ENCODE measurements at places on chromosomes 11 and 22.
A peak's percentile ranks its signal among the peaks of the same experiment; 100 is the strongest.

DNA sequence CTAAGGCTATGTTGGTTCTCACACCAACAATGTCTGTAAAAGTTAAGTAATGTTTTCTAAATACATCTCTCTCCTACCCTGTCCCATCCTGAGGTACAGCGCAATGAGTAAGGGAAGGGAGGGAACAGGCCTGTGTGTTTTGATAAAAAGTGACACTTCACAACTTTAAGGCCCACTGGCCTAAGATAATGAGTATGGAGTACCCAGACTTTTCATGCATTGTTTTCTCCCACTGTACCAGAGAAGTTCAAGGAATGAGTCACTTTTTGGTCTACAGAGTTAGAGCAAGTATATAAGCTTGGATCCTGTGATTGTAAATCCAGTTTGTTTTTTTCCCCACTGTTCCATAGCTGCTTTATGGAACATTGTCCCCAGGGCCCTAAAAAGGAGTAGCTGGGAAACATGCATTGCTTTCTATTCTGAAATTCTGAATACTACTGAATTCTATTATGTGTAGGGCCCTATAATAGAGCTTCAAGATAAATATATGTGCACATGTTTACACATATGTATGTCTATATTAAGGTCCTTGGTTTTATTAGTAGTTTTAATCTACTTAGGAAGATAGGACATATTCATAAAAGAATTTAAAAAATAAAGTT lies 29.8 kb downstream of the KCNE3 start:
- no peak for DNase-seq

GRCh38 chr11:96173906-96174305 lies 169.1 kb downstream of the MAML2 start:
- no peak for DNase-seq

DNA sequence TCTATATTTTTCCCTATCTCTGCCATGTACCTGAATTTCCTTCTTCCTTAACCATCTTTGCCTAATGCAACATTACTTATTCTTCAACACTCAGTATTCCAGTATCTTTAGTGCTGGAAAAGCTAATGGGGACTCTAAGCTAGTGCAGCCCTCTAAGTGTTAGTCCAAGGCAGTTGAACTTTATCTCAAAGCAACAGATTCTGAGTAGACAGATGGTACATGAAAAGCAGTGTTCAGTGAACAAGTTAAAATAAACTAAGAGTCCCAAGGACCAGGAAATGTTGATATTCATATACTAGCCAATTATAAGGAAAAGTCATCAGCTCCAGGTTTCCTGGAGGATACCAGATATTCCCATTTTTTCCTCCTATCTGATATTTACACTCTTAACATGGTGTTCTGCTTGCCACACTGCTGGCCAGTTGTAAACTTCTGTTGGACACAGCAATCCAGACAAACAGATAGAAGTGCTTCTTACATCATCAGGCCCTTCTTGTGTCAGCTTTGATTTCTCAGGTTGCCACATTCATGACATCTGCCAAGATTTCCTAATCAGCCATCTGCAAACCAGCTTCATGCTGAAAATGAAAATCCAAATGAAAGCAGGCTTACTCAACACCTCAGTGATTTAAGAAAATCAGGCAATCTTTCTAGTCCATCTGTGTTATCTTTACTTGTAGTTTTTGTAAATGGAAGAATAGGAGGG lies 255.9 kb upstream of the POU2AF2 start:
- DNase-seq: no peak

- no peak for DNase-seq
Observed at GRCh38 chr11:26043665-26044064, 288.3 kb upstream of the ANO3 start.

DNA sequence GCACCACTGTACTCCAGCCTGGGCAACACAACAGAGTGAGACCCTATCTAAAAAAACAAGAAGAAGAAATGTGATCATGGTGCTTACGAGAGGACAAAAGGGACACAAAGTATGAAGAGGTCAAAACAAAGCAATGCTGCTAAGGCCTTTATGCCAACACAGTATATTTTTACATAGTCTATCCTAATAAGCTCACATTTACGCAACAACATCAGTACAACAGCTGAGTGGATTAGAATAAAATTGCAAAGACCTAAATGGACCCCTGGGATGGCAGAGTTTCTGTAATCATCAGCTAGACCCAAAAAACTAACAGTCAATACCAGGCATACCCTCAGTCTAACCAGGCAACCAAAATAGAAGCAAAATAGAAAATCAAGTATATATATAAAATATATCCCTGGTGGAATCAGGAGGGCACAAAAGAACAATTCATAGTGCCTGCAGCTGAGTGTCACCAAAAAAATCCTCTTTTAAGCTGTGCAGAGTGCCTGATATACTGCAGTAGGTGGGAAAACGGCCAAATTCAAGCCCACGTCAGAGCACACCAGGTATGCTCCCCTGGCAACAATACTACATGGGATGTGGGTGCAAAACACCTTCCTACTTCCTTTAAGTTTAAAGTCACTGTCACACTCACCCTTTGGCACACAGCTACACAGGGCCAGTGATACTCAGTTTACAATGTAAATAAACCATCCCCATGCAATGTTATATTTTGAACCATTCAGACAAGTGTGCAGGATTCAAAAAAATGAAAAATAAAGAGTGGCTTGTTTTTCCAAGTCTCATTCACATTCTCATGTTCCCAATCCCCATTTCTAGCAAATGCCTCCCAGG lies 57.8 kb downstream of the RBFOX2 start:
- DNase-seq: no peak

DNA sequence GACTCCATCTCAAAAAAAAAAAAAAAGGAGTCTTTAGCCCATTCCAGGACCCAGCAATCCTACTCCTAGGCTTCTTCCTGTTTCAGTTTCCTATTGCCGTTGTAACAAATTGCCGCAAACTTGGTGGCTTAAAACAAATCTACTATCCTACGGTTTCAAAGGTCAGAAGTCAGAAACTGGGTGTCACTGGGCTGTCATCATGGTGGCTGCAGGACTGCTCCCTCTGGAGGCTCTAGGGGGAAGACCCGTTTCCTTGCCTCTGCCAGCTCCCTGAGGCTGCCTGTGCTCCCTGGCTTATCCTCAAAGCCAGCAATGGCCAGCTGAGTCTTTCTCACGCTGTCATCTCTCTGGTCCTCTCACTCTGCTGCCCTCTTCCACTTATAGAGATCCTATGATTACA lies 8.7 kb upstream of the DAGLA start:
- DNase-seq: no peak

DNA sequence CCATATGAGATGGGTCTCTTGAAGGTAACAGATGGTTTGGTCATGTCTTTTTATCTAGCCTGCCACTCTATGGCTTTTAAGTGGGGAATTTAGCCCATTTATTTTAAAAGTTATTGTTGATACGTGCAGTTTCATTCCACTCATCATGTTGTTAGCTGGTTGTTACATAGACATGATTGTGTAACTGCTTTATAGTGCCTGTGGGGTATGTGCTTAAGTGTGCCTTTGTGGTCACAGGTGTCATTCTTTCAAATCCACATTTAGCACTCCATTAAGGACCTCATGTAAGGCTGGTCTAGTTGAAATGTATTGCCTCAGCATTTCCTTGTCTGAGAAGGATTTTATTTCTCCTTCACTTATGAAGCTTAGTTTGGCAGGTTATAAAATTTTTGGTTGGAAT lies 263.8 kb upstream of the LUZP2 start:
- DNase-seq: no peak

DNA sequence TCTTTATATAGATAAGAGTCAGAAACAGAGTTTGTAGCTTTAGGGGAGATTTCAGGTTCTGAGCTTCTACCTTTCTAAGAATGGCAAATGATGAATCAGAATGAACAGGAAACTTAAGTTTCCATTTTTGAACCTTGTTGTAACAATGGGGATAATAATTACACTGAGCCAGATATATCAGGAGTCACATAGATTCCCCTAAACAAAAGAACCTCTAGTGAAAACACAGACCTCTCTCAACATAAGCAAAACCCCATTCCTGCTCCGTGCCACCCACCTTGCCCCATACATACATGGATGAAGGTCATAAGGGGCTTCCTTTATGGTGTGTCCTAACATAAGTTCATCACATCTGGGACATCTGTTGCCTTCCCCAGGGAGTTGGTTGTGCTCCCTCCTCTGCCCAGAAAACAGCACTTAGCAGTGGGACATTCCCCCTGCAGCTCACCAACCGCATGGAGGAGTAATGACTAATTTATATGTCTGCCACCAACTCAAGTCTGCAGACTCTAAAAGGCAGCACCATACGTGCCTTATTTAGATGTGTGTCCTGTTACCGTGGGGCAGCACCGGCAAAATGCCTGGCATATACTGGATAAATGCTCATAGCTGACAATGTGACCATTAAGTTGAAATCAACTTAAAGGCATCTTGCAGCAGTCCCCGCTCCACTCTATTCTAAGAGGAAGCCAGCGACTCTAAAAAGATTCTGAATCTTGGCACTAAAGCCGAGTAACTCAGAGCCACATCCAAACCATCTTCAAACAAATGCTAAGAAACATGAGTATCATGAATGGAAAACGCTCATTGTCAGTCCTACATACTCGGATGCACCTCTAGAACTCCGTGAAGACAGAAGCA lies 8.0 kb downstream of the JAML start:
- no peak for DNase-seq

DNA sequence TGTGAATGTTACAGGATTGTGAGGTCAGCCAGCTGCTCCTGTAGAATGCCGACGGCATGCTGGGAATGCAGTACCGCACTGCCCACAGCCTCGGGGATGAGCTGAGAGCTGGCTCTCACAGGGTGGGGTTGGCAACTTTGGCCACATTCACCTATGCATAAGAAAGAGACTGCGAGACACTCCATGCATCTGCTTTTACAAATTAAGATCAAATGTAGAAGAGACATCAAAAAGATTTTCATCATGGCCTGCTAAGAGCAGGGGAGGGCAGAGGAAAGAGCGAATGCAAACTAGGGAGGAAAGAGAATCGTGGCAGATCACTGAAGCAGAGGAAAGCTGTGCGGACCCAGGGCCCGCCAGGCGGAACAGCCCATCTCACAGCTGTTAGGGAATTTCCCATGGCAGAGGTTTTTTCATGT lies 49.8 kb upstream of the SPATA19 start:
- DNase-seq: peak; percentile 70

Measured in NT2/D1 (cell line).